ENCODE measurements at places on chromosomes 4 and X.

GRCh38 chr4:103429283-103429682 is 231.1 kb upstream of the CENPE start:
- no peak for DNase-seq

DNA sequence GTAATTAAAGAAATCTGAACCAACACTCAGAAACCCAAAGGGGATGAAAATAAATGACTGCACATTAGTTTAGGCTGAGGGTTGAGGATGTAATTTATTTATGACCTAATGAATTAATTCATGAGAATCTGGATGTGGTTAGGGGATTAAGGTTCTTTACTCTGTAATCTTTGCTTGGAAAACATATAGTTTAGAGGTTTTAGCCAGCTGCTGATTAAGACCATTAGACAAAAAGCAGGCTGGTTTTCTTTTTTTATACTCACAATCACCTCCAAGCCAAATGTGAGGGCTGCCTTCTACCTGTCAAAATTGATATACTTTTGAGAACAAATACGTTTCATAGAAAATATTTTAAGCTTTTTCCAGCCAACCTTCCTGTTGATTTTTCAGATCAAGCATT is 2705.8 kb downstream of the PCDH7 start:
- no peak for DNase-seq

DNA sequence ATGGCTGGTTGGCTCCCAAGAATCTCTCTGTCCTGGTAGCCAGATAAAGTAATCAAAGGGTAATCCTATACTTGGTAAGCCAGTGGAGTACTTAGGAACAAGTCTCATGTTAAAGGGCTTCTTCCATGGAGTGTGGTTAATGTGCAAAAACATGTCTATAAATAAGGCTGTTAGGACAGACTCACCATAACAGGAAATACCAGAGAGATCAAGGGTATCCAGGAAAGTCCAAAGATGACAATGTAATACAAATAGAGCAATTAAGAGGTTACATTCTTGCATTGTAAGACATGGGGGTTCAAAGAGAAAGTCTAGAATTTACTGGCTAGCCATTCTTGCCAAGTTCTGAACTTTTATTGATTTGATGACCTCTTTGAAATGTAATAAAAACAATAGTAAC is 61.9 kb upstream of the ZCCHC13 start:
- DNase-seq = no peak

- DNase-seq = no peak
Measured at GRCh38 chr4:158302076-158302866, 92.0 kb downstream of the TMEM144 start.

DNA sequence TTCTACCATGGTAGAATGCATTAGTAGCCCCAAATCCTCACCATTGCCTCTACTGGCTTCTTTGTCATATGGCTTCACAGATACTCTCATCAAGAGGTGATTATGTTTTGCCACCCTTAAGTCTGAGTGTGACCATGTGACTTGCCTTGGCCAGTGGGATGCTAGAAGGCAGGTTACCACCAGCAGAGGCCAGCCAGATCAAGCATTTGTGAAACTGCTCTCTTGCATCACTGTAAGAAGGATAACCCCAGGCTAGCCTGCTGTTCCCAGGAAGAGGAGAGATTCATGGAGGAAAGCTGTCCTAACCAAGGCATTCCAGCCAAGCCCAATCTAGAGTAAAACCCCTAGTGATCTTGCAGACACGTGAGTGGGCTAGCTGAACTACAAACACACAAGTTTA is 46.8 kb downstream of the USP46 start:
- no peak for DNase-seq

DNA sequence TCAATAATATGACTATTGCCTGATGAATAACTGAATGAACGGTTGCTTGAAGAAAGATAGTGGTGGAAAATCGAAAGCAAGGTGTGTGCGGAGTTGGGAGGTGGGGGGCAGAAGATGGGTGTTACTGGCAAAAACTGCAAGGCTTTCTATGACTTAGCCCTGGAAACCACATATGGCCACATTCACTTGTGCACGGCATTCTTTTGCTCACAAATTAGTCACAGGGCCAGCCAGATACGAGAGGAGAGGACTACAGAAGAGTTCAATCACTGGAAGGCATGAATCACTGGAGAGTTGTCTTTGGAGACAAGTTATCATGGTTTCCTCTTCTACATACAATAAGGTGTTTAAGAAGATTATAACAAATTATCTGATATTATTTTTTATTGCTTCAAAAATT is 626.5 kb upstream of the CPEB2 start:
- DNase-seq = no peak

GRCh38 chr4:177099211-177099610 is 210.5 kb upstream of the NEIL3 start:
- DNase-seq = no peak

DNA sequence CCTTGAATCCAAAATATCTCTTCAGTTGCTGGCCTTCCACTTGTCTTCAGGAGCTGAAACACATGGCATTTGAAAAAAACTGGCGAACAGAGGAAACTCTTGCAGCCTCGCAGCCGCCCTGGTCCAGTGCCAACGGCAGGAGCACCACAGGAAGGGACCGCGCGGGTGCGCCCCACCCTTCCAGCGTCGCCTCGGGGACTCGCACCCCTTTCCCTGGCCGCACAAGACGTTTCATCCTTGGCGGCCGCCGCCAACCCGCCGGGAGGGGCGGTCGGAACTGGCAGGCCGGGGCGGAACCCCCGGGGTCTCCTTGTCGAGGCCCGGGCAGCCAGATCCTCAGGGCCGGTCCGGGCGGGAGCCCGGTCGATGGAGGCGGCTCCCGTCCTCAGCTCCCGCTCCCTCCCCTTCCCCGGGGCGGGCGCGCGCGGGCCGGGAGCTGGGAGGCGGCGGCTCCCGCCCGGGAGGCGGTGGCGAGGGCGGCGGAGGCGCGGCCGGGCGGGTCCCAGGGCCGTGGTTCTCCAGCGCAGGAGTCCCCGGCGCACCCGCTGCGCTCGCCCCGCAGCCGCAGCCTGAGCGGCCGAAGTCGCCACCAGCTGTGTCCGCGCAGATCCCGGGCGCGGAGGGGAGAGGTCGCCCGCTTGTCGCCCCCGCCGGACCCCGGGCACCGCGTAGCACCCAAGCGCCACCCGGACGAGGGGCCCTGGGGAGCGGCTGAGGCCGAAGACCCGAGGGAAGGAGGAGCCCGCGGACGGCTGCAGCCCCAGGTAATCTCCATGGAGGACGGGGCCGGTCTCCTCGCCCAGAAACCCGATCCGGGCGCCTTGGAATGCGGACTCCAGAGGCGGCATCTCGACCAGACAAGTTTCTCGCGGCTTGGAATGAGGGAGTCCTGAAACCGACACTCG is 886 bp upstream of the NDST3 start:
- no peak for DNase-seq

DNA sequence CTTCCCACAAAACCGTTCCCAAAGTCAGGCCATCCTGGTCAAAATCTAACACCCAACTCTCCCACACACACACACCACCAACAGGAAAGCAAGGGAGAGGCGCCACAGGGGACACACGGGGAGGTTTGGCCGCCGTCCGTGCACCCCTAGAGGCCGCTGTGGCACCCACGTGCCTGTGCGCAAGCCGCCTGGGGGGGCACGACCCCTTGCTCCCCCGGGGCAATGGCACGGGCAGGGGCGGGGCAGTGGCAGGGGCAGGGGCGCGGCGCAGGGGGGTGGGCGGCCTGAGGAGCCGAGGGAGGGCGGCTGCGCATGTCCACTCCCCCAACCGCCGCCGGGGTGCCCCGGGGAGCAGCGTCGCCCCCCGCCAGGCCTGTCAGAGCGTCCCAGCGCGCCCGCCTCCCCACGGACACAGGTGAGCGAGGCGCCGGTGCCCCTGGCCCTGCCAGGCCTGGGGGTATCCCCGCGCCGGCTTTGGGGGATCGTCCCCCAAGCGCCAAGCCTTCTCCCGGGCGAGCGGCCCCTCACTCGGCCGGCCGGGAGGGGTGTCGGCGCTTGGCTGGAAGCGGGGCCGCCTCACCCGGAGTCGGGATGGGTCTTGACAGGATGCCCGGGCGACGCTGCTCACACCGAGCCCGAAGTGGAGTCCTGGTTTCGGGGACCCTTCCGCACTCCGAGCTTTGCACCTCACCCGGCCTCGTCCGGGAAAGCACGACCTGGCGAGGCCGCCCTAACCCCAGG is at the start of gene ERAS:
Gene ERAS (plus strand): TSS at position 379 of the 741 bp plus-strand sequence. CDS start 2,611 bp downstream, outside the sequence.
- no peak for DNase-seq

DNA sequence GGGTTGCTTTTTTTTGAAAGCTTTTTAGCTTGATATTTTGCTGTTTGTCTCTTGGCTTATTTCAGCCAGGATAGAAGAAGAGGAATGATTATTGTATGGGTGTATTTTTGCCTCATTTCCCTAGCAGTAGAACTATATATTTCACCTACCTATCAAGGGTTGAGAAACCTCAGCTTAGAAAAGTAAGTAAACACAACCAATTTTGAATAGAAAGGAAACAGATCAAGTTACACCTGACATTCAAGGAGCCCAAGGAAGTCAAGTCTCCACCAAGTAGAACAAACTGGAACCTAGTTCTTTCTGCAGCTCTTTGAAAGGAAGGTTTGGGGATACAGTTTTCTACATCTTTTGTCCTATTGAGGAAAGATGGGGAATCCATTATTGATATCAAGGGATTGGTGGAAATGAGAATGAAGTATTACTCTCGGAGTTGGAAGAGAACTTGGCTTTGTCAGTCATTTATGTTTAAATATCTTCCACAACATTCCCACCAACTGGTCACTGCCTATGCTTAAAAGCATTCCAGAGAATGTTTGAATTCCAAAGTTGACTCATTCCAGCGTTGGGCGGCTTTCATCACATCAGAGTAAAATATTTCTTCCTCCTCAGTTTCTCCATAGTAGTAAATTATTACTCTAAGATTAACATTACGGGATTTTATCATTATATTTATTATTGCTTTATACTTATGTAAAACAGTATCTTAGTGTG is 207.8 kb upstream of the CNKSR2 start:
- no peak for DNase-seq

- DNase-seq = peak; percentile 30
Measured at GRCh38 chr4:56681158-56681852, at the start of gene HOPX. Gene HOPX, minus strand, starts transcription at chr4:56681296. Its CDS starts 23,480 bp downstream, at chr4:56657816.

DNA sequence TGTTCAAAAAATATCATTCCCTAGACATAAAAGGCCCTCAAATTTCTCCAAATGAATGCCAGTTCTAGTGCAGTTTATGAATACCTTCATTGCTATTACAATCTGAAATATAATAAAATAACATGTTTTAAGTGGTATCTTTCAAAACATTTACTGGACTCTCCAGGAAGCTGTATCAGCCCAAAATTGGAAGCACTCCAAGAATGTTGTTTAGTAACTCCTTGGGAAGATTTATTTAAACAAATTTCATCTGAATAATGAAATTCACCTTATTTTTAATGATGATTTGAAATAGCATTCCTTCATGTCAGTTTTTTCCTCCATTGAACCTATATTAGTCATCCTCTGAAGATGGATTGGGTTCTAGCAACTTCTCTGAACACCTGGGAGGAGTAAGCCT is 217.2 kb upstream of the PCDH18 start:
- no peak for DNase-seq

- DNase-seq = no peak
Measured at GRCh38 chr4:112885897-112886296, 163.6 kb upstream of the ANK2 start.

DNA sequence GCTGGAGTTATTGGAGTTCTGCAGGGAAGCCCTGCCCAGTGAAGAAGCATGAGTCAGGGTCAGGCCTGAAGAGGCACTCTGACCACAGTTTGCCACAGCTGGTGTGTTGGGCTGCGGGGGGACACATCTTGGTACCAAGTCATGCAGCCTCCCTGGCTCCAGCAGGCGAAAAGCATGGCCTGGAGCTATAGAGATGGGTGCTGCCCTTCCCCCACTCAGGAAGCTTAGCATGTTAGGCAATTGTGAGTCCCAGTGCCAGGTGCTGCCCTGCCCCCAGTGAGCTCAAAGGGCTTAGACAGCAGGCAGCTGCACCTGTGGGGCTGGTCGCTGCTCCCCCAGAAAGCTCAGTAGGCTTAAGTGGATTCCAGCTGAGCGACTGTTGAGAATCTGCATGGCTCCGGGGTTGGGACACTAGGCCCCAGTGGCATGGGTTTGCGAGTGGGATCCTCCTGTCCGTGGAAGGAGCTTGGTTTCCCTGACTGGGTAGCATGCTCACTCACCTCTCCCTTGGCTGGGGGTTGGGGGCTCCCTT is 755.5 kb downstream of the GLUD2 start:
- DNase-seq = no peak

- no peak for DNase-seq
Measured at GRCh38 chrX:43644124-43644701, 11.9 kb upstream of the MAOA start.

GRCh38 chrX:40117715-40118285 is 20.0 kb upstream of the BCOR start:
- DNase-seq = no peak

DNA sequence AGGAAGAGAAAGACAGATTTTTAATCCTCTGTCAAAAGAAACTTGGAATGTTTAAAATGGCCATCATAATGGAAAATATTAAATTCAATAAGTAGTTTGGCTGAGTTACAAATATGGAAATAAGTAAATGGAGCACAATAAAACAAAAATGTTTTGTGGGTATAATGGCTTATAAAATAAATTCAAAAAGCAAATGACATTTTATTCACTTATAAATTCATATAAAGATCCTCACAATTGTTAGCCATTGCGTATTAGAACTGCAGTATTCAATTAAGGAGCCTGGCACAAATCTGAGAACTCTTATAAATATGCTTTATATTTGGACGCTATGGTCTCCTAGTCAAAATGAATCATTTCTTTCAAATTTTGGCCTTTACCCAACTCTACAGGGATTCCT is 339.0 kb upstream of the PABPC4L start:
- no peak for DNase-seq

GRCh38 chr4:108094131-108094530 is 74.6 kb downstream of the LEF1 start:
- no peak for DNase-seq

- no peak for DNase-seq
Measured at GRCh38 chrX:18002791-18003190, 141.7 kb upstream of the RAI2 start.

GRCh38 chr4:170015285-170015684 is 10.9 kb downstream of the MFAP3L start:
- no peak for DNase-seq

- no peak for DNase-seq
Measured at GRCh38 chrX:14073556-14073955, 43.9 kb upstream of the GEMIN8 start.

All from stimulated activated CD4-positive, alpha-beta T cell treated with anti-CD3 and anti-CD28 coated beads, Interleukin-1b, Interleukin-23, amount 100 ng/mL, for 24 hours (primary cell).